HT1080 (cell line): ENCODE measurements at places on chromosomes 3 and 15.

- no peak for DNase-seq
Observed at GRCh38 chr3:146161663-146162002, 649 bp upstream of the PLOD2 start.

- no peak for DNase-seq
Observed at GRCh38 chr3:8542190-8543135, 40.8 kb downstream of the LMCD1 start.

DNA sequence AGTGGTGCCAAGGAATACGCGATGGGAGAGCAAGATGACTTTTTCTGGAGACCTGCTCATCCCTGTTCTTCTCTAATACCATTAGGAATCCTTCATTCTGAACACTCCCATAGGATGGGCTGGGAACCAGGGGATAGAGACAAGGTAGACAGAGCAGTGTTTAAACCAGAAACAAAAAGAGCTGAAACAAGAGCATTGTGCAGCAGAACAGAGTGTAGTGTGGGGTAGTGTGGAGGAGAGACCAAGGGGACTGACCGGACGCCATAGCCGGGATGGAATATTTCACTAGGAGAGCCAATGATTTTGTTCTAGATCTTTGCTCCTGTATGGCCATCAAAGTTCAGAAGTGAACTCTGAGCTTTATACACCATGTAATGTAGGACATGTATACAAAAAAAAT, 15.6 kb downstream of the HCLS1 start:
- no peak for DNase-seq

DNA sequence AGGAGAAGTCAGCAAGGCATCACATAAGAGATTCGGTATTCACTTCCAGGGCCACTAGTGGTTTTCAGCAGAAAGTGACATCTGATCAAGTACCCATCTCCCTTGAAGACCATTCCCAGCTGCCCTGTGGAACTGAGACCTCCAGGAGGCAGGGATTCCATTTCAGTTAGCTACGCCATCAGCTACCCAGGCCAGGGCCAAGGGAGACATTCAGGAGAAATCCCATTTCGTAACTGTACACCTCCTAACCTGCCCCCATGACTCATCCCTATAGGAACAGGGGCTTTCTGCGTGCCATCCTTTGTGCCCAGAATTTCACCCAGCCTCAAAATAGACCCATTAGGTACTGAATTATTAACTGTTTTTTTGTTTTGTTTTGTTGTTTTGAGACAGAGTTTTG, 24.7 kb downstream of the SPATA12 start:
- no peak for DNase-seq

DNA sequence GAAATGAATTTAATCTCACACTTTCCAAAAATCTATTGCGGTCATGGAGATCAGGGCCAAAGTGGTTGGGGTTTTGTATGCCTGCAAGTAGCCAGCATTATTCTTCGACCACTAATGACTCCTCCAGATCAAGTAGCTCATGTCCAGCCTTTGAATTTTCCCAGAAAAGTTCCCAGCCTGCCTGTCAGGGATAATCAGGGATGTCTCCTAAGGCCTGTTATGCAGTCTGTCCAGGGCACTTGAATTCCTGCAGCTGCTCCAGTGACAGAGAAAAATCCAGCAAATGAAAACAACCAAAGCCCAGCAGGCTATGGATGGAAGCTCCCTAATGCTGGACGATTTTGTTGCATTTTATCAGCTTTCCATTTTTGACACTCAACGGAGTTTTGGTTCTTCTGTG, 215.4 kb downstream of the ADAMTSL3 start:
- DNase-seq, result no peak

DNA sequence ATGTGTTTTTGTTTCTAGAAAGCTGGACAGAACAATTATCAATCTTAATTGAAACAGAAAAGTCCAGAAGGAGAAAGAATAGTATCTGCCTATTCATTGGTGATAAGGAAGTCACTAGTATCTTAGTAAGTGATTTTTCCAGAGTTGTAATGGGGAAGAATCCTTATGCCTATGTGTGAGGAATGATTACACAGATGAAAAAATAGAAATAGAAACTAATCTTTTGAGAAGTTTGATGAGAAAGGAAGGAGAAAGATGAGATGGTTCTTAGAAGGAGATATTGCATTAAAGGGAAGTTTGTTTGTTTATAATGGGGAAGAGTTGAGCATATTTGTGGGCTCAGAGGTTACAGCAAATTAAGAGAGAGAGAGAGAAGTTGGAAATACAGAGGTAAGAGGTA, 42.7 kb upstream of the CBLB start:
- no peak for DNase-seq

- DNase-seq, result peak; percentile 98
Observed at GRCh38 chr15:67091071-67091979, 25.9 kb downstream of the SMAD3 start.

DNA sequence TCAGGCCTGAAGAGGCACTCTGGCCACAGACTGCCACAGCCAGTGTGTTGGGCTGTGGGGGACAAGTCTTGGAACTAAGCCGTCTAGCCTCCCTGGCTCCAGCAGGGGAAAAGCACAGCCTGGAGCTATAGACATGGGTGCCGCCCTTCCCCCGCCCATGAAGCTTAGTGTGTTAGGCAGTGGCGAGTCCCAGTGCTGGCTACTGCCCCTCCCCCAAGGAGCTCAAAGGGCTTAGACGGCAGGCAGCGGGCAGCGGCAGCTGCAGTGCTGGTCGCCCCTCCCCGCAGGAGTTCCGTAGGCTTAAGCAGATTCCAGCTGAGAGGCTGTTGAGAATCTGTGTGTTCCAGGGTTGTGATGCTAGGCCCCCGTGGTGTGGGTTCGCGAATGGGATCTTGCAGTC, 135.8 kb upstream of the RORA start:
- DNase-seq, result no peak

GRCh38 chr15:40595773-40596172, 1.7 kb downstream of the KNL1 start:
- DNase-seq, result no peak

- no peak for DNase-seq
Observed at GRCh38 chr3:53585049-53585448, 90.6 kb downstream of the CACNA1D start.

GRCh38 chr15:72058585-72058984, 59.4 kb downstream of the MYO9A start:
- DNase-seq, result no peak

DNA sequence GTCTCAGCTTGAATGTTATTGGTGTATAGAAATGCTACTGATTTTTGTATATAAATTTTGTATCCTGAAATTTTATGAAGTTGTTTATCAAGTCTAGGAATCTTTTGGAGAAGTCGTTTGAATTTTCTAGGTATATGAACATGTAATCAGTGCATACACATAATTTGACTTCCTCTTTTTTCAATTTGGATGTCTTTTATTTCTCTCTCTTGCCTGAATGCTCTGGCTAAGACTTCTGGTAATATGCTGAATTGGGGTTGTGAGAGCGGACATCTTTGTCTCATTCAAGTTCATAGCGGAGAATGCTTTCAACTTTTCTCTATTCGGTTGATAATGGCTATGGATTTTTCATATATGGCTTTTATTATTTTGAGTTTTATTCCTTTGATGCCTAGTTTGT, 100.9 kb upstream of the MCTP2 start:
- DNase-seq, result no peak

DNA sequence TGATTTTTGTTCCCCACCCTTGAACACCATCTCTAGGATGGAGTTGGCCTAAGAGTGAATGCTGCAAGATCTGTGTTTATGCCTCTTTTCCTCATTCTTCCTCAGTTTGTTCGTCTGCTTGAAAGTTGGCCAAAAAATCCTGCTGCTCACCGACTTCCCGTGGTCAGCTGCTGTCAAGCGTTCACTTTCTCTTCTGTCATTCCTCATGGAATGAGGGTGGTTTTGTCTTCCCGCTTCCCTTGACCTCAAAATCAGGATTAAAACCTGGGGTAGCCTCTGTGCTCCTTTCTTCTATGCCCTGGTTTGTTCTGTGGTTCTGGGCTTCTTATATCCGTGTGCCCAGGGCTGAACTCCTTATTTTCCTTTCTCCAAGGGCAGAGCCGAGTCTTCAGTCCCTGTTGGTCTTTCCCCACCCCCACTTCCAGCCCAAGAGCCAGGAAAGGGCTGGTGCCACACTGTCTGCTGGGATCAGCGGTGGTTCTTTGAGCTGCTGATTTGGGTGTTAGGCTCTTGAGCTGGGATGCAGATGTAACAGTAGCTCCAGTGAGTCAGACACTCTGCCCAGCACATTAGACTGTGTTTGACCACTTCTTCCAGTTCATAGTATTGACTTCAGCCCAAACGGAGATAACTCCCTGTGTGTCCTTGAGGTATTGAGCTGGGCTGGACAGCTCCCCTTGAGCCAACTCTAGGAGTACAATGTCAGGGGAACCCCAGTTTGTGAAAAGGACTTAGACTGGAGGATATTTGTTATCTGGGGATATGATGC, 2.3 kb downstream of the SERF2 start:
- peak; percentile 69 for DNase-seq

DNA sequence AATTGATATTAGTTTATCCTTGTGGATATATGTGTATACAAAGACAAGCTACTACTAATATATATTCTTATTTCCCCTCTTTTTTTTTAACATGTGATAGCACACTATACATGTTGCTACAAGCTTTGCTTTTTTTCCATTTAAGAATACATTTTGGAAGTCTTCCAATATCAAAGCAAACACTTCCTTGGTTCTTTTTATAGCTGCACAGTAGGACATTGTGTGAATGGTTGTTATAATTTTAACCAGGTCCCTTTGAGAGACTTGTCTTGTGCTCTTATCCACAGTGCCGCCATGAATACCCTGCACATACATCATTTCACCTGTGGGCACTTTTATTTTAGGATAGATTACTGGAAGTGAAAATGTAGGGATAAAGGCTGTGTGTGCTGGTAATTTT, 88.7 kb downstream of the CACNA2D3 start:
- DNase-seq, result no peak

GRCh38 chr15:58109419-58109818, 28.8 kb upstream of the AQP9 start:
- DNase-seq, result no peak

DNA sequence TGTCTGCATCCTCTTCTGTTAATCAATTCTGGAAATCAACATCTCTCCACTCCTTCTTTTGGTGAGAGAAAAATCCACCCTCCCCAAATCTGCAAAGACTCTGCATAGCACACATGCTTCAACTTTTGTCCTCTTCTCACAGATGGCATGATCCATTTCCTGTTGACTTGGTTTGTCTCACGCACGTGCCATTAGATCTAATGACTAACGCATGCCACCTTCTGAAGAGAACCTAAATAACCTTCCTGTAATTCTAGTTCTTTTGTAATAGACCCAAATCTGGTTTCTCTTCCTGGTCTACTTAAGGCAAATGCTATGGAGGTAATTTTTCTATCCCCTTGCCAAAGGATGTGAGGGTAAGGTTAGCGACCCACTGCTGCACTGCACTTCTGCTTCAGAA, 51.0 kb upstream of the ATOSA start:
- peak; percentile 64 for DNase-seq

DNA sequence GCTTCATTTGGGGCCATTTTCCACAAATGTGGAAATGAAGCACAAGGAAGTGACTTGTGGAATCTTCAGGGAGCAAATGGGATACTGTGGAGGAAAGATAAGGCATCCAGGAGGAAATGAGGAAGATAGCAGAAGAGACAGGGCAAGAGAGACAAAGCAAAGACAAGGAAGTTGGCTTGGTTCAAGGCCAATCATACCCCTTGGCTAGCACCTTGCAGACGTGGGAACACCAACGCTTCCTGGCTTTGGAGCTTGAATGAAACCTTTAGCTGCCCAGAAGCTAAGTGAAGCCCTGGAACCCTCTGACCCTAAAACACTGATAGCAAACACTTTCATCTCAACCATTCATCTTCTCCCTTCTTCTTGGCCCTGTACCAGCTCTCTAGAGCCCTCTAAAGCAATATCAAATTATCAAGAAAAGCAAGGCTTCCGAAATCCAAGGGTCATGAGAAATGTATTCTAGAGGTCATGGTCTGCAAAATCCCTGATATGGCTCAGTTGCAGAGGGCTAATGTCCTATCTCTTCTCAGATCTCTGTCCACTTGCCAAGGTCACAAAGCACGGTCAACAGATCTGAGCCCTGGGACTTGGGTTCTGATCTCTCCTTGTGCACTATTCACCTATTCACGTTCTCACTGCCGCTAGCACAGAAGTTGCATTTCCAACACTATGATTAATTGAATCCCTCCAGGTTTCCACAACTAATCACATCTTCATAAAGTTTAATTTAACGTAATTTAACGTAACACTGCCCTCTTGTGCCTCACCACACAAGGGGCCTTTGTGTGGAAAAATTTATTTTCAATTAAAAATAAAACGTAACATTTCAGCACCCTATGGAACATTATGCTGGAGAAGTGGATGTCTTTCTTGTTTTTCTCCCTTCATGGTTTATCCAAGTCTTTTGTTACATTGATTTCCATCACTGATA, 557.6 kb upstream of the ADAMTS9 start:
- DNase-seq, result no peak

DNA sequence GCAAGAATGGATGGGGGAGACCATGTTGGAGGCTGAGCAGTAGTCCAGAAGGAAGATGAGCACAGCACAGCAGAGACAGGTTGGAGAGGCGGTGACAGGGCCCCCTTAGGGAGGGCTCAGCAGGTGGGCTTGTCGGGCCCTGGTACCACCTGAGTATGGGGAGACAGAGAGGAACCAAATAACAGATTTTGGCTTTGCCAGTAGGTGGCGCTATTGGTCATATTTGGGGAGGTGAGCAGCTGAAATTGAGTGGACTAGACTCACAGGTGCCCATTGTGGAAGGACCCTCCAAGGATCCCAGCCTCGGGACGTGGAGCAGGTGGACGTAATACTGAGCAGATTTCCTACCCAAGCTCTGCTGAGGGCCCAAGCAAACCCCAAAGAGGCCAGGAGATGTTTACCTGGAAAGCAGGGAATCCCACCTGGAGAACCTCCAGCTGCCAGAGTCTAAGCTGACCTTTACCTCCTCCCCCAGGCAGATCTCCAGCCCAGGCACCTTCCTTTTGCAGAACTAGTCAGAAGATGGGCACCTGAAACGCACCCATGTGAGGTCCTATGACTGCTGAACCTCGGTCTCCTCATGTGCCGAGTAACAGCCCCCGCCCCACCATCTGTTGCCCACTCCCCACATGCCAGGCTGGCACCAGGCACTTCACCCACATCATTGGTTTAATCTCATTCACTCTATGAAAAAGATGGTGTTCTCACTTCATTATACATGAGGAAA, 24.6 kb upstream of the CORO2B start:
- DNase-seq, result peak; percentile 59

DNA sequence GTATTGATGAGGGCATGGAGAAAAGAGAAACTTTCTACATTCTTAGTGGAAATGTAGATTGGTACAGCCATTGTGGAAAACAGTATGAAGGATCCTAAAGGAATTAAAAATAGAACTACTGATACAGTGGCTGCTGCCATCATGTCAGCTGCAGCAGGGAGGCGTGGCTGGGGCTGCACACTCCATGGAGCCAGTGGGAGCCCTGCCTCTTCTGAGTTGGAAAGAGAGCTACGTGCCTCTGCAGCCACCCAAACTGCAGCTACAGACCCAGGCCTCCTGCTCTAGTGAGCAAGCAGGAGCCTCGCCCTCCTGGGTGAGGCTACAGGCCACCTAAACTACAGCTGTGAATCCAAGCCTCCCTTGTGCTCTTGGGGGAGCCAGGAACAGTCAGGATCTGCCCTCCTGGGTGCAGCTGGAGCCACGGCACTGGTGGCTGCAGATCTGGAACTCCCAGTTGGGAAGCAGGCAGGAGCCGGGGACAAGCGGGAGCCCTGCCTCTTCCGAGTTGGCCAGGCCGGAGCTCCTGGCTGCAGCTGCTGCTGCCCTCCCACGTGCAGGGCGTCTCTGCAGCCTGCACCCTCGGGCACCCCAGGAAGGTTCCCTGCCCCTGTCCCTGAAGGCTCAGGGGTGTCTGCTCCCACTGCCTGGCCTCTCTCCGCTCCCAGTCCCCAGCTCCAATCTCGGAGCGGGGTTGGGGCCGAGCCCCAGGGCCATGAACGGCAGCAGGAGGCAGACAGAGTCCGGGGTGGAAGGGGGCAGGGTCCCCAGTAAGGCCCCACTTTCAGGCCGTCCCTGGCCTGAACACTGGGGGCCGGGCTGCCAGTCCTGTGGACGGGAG, 64.5 kb downstream of the THBS1 start:
- no peak for DNase-seq
